ENCODE measurements at places on chromosomes 5 and 9.

GRCh38 chr5:40991168-40991980 lies 79.8 kb downstream of the MROH2B start:
- DNase-seq: no peak

DNA sequence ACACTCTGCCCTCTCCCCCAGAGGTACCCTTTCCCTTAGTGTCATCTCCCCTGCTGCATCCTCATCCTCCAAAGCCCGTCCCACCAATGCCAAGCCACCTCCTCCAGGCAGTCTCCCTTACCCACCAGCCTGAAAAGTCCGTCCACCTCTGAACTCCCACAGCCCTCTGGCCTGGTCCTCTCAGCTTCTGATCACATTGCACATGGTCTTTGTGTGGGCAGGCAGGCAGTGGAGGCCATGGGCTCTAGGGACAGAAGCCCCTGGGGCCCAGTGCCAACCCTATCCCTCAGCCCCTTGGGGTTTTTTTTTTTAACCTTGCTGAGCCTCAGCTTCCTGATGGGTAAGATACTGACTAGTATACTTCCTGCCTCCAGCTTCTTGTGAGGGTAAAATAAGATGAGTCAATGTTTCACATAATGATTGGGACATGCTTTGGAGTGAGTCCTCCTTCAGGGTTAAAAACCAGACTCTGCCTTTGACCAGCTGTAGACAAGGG lies 19.4 kb downstream of the CSF1R start:
- no peak for DNase-seq

GRCh38 chr5:9348401-9348996 lies 197.4 kb downstream of the SEMA5A start:
- no peak for DNase-seq

- DNase-seq: no peak
Observed at GRCh38 chr9:78598120-78598519, 301.2 kb downstream of the PSAT1 start.

- no peak for DNase-seq
Observed at GRCh38 chr9:91985692-91986091, 35.7 kb upstream of the ROR2 start.

GRCh38 chr9:36971935-36972488 lies 62.1 kb downstream of the PAX5 start:
- no peak for DNase-seq

DNA sequence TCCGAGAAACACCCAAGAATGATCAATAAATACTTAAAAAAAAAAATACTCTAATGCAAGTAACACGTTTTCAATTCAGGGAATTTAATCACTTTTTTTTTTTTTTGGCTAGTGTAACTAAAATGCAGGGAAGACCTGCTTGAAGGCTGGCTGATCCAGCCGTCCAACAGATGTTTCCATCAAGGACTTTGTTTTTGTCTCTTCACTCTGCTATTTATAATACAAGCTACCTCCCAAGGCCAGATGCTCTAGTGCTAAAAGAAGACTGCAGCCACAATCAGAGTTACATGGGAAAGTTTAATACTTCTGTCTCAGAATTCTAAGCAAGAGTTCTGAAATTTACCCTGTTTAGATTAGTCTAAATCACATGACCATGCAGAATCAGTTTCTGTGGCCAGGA lies 14.5 kb downstream of the TBCA start:
- DNase-seq: no peak
